ENCODE measurements at places on chromosomes 3 and 15.

DNA sequence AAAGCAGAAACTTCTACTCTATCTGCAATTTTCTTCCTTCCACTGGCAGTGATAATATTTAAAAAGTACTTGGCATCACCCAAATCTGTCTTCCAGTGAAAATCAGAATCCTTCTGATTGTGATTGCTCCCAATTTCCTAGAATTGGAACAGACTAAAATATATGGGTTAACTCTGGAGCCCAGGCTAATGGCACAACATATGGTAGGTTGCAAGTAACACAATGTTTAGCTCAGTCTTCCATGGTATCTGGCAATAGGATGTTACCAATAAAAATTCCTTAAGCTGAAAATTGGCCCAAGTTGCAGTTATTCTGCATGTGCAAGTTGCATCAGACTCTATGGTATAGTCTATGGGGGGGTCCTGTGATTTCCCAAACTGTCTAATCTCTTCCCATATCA lies 273.5 kb upstream of the ADAMTS9 start:
- no peak for DNase-seq

GRCh38 chr3:187212705-187213104 lies 15.4 kb downstream of the RTP1 start:
- no peak for DNase-seq

DNA sequence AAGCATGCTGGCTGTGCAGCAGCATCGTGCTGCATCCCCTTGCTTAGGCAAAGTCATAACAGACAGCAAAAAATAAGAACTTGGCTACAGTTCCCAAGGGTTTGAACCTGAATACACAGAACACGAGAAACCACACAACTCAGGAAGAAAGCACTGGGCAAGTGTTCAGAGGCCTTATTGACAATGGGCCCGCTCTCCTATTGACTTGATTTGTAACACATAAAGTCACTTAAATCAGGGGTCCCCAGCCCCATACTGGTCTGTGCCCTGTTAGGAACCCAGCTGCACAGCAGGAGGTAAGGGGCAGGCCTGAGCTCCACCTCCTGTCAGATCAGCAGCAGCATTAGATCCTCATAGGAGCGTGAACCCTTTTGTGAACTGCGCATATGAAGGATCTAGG lies 145.1 kb downstream of the LSAMP start:
- no peak for DNase-seq

GRCh38 chr3:157467200-157467599 lies 30.6 kb downstream of the PTX3 start:
- DNase-seq, result no peak

- DNase-seq, result no peak
These were observed 17.2 kb downstream of the TNFAIP8L3 start for GRCh38 chr15:51077221-51078153.

GRCh38 chr3:160851629-160852210 lies 95.7 kb downstream of the PPM1L start:
- DNase-seq, result no peak

DNA sequence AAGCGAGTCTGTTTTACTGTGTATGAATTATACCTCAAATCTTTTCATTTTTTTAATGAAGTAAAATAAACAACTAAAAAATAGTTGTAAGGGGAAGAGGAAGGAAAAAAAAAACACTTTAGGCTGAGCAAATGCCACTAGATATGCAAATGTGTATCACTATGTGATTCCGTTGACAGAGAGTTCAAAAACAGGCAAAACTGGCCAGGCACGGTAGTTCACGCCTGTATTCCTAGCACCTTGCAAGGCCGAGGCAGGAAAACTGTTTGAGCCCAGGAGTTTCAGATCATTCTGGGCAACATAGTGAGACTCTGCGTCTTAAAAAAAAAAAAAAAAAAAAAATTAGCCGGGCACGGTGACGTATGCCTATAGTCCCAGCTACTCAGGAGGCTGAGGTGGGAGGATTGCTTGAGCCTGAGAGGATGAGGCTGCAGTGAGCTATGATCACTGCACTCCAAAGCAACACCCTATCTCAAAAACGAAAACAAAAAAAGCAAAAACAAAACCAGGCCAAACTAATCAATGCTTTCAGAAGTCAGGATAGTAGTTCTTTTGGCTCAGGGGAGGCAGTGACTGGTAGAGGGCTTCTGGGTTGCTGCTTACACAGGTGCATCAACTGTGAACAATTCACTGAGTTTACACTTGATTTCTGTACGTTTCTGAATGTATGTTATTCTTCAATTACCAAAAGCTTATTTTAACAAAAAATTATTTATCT lies 7.4 kb downstream of the PRC1 start:
- DNase-seq, result no peak

- no peak for DNase-seq
These were observed 52.4 kb downstream of the SLC6A6 start for GRCh38 chr3:14454639-14455310.

GRCh38 chr3:22315925-22316324 lies 564.9 kb upstream of the ZNF385D start:
- DNase-seq, result no peak

GRCh38 chr3:88628901-88629300 lies 478.5 kb upstream of the EPHA3 start:
- no peak for DNase-seq

DNA sequence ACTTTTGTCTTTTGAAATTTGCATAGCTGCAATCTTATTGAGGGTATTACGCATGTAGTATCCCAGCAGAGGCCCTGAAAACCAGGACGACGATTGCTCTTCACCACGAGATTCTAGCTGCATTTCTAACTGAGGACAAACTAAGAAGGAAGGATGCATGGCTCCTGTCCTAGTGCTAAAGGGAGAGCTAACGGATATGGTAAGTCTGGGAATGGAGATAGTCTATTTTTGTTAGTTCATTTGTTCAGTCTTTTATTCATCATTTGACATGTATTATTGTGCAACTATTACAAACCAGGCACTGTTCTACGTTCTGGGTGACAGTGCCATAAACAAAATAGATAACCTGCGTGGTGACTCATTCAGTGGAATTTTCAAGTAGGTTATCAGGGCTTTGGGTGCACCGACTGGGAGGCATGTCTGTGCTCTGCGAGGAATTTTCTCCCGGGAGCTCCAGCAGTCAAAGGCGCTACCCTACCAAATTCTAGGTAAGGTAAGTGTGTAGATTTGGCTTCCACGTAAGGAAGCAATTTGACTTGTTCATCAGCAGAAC lies 51.9 kb upstream of the ETV5 start:
- DNase-seq, result no peak

GRCh38 chr3:52393131-52393807 lies 51.6 kb downstream of the SEMA3G start:
- DNase-seq, result no peak

GRCh38 chr3:139617672-139618268 lies 60.0 kb downstream of the NMNAT3 start:
- DNase-seq, result no peak

- DNase-seq, result no peak
These were observed 9.9 kb upstream of the EID1 start for GRCh38 chr15:48868023-48868422.

- no peak for DNase-seq
These were observed 4.2 kb downstream of the LMAN1L start for GRCh38 chr15:74816624-74817369.

DNA sequence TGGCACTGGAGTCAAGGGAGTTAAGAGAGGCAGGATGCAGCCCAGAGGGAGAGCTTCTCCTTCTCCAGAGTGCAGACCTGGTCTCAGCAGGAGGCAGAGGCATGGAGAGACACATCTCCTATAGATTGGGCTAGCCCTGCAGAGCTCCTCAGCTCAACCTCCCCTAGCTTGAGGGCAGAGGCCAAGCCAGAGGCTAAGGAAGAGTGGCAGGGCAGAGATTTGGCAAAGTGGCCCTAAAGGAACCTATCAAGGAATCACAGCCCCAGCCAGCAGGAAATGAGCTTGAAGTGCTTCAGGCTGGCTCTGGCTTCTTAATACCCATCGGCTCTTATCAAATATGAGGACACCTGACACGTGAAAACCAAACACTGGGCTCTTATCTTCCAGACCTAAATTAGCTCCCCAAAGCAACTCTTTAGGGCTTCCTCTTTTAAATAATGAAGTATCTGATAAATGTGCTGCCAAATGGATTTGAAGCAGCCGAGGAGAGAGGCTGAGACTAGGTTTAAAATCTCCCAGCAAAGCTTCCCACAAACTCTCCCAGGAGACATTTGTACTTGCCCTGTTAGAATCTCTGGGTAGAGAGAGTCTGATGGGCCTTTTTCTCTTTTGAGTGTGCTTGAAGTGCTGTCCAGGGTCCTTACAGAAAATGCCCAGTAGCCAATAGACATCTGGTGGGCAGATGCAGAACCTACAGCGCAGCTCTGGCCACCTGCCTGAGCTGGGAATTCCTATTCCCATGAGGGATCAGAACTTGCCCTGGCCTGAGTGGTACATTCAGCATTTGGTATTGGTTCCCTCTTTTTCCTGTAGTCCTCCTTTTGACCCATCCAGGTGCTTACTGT lies 271.4 kb downstream of the CLSTN2 start:
- peak; percentile 31 for DNase-seq

DNA sequence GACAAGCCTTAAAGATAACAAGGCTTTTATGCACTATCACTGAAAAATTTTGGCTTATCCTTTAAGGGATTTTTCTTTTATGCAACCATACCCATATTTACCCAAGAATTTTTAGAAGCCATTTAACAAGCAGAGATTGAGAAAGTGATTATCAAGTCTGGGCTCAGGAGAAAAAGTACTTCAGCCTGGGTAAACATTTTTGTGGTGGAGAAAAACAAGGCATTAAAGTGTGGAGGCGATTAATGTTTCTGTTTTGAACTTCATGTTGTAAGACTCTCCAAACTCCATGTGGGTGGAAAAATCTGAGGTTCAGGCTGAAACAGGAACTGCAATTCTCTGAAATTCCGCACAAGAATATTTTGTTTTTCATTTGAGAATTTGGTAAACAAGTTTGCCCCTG lies 260.4 kb upstream of the KCNMB2 start:
- no peak for DNase-seq

GRCh38 chr3:43017004-43017403 lies 37.9 kb downstream of the GASK1A start:
- DNase-seq, result no peak

GRCh38 chr3:133467780-133468179 lies 67.9 kb downstream of the BFSP2 start:
- DNase-seq, result no peak

DNA sequence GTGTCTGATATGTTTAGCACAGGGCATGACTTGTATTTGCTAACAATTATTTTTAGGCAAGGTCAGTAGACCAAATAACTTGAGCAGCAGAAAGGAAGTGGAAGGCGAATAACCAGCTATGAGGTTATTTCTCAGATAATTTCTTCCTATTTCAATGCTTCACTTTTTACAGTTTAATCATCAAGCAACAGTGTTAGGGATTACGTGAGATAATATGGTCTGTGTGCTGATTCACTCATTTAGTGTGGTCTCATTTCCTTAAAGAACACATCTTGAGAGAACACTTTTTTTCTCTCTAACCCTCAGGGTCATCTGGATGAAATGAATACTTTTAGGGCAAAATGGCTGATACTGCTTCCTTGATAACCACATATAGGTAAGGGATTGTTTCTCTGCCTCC lies 126.0 kb upstream of the CCNL1 start:
- no peak for DNase-seq

DNA sequence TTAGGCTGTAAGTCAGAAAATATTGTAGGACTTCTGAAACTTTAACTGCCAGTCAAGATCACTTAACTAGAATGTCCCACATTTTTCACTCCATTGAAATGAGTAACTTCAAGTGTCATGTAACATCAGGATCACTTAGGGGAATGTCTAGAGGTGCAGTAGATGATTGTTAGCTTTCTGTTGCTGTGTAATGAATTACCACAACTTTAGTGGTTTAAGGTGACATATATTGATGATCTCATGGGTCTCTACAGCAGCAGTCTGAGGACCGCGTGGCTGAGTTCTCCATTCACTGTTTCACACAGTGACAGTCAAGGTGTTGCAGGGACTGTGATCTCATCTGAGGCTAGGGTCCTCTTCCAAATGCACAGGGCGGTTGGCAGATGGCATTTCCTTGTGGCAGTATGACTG lies 82.7 kb downstream of the SLC25A26 start:
- DNase-seq, result no peak

GRCh38 chr3:4584456-4585249 lies 91.5 kb downstream of the ITPR1 start:
- no peak for DNase-seq

- DNase-seq, result no peak
These were observed 53.9 kb upstream of the MELTF start for GRCh38 chr3:197083486-197083885.

DNA sequence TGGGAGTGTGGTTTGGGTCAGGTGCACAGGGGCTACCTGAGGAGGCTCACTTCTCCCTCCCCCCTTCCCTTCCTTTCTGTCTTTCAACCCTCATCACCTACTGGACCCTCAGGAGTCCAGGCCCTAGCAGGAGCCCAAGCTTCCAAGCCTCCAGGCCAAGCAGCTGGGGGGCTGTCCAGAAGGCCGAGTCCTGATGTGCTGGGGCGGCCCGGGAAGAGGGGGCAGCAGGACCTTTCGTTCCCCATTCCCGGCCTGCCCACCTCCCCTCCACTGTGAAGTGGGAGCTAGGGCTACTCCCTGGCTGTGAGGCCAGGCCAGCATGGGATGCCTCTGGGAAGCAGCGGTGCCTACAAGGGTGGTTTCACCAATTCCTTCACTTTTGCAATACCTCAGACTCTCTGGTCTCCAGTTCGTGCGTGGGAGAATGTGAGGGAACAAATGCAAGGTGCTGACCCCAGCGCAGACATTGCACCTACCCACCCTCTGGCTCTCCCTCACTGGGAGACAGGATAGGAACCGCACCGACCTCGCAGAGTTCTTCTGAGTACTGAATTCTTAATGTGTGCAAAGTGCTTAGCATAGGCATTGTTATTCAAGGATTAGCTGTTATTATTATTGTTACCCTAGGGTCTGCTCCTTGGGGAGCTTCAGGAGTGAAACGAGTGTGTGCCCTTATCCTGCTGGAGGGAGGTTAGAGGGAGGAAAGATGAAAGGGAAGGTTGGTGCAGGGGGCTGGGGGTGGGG lies 2.5 kb downstream of the EPHB3 start:
- no peak for DNase-seq

- no peak for DNase-seq
These were observed 498.9 kb upstream of the TPRG1 start for GRCh38 chr3:188672840-188673239.

- no peak for DNase-seq
These were observed 14.3 kb upstream of the TATDN2 start for GRCh38 chr3:10233988-10234387.

DNA sequence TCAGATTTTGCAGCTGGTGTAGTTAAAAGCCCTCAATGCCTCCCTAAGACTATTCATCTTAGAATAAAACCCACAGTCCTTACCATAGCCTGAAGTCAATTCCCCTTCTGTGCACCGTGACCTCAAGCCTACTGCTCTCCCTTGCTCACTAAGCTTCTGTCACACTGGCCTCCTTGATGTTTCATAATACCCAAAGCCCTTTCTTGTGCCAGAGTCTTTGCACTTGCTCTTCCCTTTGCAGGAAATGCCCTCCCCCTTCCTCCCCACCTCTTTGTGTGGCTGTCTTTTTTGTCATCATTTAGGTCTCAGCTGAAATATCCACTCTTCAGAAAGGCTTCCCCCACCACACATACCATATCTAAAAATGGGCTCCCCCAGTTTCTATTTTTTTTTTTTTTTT lies 4.2 kb upstream of the PLEKHO2 start:
- DNase-seq, result no peak

- no peak for DNase-seq
These were observed 38.3 kb downstream of the KBTBD12 start for GRCh38 chr3:127953091-127954035.

All from NCI-H510A treated with DMSO at 0.1 percent for 48 hours (cell line).